ENCODE measurements at places on chromosomes 16 and 17.

GRCh38 chr16:11045846-11046245 lies 101.5 kb downstream of the CLEC16A start:
- DNase-seq, result no peak

- DNase-seq, result peak; percentile 90
Observed at GRCh38 chr17:36627101-36627500, 25.7 kb downstream of the MRM1 start.

GRCh38 chr17:10787306-10788045 lies 16.4 kb downstream of the TMEM238L start:
- DNase-seq, result no peak

GRCh38 chr17:80859002-80859941 lies 132.4 kb upstream of the CHMP6 start:
- DNase-seq, result peak; percentile 28

DNA sequence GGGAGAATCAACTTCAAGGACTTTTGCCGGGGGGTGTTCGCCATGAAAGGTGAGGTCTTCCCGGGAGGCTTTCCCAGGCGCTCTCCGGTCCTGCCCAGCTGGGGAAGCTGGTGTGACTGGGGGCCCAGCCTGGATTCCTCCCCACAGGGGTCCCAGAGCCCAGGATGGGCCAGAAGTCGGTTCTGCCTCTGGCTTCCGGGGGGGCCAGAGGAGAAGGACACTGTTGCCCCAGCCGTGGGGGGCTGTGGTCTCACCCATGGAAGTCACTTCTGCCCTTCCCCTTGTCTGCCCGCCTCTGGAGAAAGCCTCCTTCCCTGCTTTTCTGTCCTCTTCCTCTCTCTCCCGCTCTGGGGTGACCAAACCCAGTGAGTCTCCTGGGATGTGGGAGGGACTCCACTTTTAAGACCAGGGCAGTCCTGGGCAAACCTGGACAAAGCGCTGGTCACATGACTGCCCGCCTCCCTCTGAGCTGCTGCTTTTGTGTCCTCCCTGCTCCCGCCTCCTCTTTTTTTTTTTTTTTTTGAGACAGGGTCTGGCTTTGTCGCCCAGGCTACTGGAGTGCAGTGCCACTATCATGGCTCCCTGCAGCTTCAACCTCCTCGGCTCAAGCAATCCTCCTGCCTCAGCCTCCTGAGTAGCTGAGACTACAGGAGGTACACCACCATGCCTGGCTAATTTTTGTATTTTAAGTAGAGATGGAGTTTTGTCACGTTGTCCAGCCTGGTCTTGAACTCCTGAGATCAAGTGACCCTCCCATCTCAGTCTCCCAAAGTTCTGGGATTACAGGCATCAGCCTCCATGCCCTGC lies 40.6 kb downstream of the RAB11FIP4 start:
- DNase-seq, result peak; percentile 90

GRCh38 chr17:69809331-69809730 lies 265.7 kb upstream of the KCNJ16 start:
- no peak for DNase-seq

- DNase-seq, result no peak
Observed at GRCh38 chr17:39063681-39064069, 87.8 kb downstream of the PLXDC1 start.

- peak; percentile 68 for DNase-seq
Observed at GRCh38 chr16:15807603-15808009, 49.2 kb downstream of the MYH11 start.

DNA sequence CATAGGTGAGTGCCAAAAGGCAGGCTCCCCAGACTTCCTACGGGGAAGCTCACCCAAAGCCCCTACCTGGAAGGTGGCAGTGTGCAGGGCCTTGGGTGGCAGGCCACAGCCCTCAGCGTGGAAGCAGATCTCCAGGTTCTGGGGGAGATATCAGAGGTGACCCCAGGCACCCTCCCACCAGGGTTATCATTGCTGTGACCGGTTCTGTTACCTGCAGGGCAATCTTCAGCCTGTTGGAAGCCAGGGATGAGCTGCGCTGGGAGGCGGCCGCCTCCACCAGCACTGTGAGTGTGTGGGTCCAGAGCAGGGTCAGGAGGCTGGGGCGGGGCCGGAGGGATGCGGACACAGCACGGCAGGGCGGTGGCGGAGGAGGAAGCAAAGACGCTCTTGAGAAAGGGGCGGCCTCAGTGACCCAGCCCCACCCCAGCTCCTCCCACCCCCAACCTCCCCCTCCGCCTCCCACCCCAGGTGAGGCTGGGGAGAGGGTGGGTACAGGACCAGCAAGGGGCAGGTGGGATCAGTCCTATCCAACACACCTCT lies 13.1 kb downstream of the UNC13D start:
- no peak for DNase-seq

- peak; percentile 16 for DNase-seq
Observed at GRCh38 chr16:56787167-56787566, 57.2 kb downstream of the NUP93 start.

DNA sequence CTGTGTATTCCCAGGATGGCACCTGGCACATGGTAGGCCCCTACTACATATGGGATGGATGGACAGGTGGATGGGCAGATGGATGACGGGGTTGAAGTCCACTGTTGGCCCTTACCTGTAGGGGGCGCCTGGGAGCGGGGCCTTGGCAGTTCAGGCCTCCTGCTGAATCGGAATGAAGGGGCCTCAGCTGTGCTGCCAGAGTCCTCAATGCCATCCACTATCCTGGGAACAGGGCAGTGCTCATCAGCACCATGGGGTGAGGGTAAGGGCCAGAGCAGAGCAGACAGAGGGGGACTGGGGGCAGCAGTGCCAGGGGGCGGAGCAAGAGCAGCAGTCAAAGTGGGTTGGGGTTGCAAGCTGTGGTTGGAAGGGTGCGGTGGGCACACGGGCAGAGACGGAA lies 8.3 kb upstream of the RAB5C start:
- peak; percentile 48 for DNase-seq

DNA sequence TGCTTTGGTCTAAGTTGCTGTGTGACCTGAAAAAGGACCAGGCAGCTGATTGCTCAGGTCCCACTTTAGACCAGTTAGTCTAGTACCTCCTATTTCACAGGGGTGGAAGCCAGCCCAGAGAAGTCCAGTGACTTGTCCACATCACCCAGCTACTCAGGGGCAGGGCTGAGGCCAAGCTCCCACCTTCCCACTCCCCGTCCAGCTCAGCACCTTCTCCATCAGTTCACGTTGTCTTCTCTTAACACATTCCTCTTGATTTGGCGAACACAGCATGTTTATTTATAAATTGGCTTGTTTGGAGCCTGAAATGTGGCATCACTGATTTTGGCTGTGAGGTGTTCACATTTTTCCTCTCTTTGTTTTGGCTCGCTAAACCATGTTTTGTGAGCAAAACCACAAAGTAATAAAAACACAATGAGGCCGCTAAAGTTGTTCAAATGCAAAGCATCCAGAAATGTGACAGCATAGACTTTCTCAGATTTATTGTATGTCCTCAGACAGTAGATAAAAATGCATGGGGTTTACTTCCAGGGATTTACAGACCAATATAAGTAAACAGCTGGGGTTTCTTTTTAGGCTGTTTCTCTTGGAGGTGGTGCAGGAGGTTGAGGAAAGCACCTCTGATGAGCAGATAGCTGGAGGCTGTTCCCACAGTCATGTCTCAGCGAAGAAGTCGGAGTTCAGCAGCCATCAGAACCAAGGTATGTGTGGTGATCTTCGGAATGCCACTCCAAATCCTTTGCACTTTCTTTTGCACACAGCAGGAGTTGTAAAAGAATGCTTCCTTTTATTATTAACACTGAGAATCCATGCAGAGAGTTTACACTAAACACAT lies 88.4 kb downstream of the PLXDC1 start:
- DNase-seq, result no peak

GRCh38 chr16:57574646-57575467 lies 32.4 kb downstream of the ADGRG5 start:
- no peak for DNase-seq

DNA sequence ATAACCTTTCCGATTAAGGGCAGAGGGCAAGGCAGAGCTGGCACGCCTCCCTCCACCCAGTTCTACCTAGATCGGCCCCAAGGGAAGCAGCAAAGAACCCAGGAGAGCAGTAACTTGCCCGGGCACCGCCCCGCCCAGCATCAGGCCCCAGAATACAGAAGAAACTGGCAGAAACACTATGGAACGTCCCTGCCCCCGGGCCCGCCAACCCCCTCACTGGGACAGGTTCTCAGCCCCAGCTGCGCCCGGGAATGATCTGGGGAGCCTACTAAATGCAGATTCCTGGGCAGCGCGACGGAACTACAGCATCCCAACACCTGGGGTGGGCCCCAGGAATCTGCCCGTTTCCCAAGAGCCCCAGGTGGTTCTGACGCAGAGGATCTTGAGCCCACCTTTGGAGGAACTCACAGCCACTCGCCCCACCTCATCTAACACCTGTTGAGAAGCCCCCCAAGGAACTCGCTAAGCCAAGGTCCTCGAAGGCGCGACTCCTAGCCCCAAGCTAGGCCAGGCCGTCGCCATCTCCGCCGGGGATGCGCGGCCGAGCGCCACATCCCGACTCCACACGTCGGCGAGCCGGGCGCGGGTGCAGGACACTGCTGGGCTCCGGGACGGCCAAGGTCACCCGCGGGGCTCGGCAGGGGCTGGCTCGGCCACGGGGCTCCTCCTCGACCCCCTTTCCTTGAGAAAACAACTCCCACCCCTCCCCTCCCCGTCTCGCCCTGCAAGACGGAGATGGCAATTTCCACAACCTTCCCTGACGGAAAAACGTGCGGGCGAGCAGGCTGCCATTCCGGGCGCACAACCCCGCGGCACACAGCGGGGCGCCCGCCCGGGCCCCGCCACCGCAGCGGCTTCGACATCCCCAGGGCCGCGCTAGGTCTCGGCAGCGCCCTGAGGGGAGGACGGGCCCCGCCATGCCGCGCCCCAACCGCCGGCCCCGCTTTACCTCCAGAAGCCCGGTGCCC lies 913 bp downstream of the CDIP1 start:
- peak; percentile 54 for DNase-seq

GRCh38 chr17:19497624-19498023 lies 36.0 kb upstream of the SLC47A1 start:
- DNase-seq, result no peak

GRCh38 chr17:2331303-2331702 lies 5.0 kb downstream of the TSR1 start:
- DNase-seq, result no peak

GRCh38 chr16:80569440-80570105 lies 28.8 kb downstream of the DYNLRB2 start:
- DNase-seq, result no peak

GRCh38 chr17:38330941-38331411 lies 12.8 kb downstream of the GPR179 start:
- DNase-seq, result no peak

DNA sequence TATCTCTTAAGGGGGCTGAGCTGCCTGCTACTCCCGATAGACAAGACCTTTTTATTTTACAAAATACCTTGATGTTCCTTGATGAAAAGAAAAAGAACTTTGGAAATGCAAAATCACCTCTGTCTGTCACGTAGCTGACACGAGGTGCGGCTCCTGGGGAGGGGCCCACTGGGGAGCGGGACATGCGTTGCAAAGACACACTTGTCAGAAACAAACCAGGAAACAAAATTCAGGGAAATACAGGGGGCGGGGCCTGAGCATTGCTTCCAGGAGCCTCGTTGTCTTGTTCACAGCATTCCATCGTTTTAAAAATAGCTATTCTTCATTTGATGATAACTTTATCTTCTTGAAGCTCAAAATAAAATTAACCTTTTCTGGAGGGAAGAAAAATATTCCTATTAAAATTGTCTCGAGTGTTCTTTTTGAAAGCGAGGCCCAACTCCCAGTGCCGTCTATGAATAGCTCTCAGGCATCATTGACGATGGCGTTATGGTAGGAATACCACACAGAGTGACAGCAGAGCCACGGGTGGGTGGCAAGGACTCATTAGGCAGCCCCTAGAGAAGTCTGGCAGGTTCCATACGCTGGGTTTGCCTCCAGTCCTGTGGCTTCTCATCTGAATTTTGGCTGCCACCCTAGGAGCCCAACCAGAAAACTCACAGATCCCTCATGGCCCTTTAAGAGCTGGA lies 286.9 kb downstream of the CPPED1 start:
- no peak for DNase-seq

- DNase-seq, result no peak
Observed at GRCh38 chr17:45825792-45826191, 18.9 kb upstream of the SPPL2C start.

DNA sequence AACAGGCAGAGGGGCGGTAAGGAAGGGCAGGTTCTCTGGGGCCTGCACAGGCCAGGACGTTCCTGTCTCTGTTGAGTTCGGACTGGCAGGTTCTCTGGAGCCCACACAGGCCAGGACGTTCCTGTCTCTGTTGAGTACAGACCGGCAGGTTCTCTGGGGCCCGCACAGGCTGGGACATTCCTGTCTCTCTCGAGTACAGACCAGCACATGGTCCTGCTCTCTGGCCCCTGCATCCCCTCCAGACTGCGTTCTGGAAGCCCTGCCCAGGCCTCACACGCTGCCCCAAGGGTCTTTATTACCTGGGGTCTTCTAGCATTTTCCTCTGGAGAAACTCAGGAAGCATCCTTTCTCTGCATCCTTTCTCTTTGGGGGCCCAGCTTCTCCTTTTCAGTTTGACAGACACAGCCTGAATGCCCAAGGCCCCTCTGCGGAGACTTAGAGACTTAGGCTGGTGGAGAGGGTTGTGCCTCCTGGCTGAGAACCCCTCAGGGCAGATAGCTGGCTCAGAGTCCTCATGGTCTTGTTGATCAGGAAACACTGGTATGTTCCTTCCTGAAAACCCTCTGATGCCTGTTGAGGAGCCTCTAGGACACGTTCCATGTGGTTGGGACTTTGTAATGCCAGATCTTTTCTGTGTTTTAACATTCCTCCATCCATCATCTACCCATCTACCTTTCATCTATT lies 18.0 kb upstream of the GSE1 start:
- DNase-seq, result no peak

- no peak for DNase-seq
Observed at GRCh38 chr17:78345172-78345571, 14.7 kb downstream of the SOCS3 start.

DNA sequence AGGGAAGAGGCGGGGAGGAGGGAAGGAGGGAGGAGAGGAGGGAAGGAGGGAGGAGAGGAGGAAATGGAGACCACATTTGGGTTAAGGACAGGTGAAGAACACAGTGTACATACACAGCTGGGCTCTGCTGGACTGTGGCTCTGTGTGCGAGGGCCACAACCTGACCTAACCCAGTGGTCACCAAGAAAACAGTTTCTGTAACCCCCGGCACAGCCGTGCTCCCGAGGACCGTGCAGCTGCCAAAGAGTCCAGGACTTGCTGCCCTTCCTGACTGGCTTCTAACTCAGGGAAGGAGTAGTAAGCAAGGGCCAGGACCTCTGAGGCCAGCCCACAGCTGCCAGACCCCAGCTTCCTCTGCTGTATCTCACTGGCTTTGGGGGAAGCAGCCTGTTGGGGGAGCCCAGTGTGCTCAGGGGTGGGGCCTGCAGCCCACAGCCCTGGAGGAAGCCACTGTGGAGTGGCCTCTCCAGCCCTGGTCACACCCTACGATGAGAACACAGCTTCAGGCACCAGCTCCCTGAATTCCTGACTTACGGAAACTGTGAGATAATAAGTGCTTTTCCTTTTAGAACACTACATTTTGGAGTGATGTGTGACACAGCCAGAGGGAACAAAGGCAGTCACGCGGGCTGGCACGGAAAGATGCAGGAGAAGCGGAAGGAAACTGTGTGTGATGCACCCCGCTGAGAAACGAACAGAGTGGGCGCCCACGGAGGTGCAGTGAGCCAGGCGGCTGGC lies 32.3 kb downstream of the SLC7A5 start:
- no peak for DNase-seq

All from NCI-H69 (cell line).